ENCODE measurements at places on chromosomes 7 and 10.

- DNase-seq, result no peak
Observed at GRCh38 chr10:86313621-86314041, 53.0 kb downstream of the GRID1 start.

- DNase-seq, result no peak
Observed at GRCh38 chr7:130882396-130882795, 148.4 kb upstream of the KLF14 start.

DNA sequence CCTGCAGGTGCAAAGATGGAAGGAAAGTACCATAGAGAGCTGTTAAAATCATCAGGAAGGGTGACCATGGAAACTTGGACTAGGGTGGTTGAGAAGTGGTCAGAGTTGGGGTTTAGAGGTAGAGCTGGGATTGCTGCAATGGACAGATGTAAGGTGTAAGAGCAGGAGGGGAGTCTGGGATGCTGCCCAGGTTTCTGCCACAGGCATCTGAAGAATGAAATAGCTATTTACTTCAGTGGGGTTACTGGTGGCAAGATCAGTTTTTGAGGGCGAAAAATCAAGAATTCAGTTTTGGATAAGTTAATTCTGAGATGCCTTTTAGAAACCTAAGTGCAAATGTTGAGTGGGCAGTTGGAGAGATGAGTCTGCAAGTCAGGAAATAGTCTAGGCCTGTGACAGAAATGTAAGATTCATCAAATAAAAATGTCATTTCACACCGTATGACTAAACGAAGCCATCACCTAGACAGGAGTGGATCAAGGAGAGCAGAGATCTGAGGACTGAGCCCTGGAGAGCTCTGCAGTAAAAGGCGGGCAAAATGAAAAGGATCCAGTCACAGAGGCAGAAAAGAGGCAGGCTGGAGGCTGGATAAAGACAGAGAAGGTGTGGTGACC lies 22.7 kb upstream of the TOMM7 start:
- no peak for DNase-seq

DNA sequence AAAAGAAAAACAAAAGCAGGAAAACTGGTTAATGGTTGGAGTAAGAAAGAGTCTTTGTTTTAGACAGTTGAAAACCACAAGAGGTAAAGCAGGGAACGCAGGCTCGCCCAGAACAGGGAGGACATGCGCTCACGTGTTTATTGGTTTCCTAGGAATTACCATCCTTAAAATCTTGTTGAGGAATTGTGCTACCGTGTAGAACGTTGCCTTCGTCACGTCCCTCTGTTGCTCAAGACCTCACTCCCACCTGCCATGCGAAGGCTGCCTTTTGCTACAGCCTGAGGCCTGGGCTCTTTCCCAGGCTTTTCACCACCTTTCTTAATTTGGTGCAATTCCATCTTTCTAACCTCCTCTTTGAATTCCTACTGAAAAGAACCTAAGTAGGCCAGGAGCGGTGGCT lies 61.6 kb upstream of the CAMK1D start:
- DNase-seq, result no peak

DNA sequence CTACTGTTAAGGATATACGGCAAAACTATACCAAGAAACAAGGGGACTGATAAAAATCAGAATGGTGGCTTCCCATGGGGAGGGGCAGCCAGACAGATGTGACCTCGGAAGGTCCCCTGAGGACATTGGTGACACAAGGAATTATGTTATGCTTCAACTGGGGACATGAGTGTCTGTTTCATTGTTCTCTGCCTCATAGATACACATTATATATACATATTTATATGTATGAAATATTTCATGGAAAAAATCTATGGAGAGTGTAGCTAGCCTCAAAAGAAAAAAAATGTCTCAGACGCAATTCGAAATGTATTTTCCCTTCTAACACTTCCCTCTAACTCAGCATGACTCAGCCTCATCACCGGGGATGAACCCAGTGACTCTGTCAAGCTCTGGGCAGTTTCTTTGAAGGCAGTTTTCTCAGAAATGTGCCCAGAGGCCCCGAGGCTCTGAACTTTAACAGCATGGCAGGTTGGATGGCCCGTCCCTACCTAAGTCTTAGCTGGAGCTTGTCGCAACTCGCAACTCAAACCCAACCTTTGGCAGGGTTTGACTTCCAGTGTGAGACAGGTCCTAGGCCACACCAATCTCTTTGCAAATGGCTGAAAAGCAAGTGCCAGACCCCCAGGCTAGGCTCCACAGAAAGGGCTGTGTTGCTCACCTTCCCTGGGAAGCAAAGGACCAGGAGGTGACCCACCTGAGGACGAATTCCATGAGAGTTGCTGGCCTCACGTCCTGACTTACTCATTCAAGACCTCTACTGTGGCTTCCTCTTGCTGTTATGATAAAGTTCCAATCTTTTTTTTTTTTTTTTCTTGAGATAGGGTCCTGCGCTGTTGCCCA lies 86.9 kb downstream of the CARD11 start:
- DNase-seq, result peak; percentile 46

DNA sequence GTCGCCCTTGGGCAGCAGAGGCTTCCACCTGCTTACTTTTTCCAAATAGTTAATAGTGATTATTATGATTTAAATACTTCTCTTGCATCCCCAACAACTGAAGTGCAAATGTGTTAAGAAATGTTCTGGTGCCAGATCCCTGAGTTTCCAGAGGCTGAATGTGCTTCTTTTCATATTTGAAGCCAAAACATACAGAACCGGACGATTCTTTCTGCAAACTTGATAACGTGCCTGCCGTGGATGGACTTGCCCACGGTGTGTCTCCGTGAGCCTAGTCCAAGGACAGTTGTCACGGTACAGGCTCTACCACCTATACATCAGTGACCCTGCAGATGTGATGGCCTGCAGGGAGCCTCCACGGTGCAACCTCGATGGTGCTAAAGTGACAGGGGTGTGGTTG lies 198.6 kb upstream of the LYZL2 start:
- DNase-seq, result no peak

DNA sequence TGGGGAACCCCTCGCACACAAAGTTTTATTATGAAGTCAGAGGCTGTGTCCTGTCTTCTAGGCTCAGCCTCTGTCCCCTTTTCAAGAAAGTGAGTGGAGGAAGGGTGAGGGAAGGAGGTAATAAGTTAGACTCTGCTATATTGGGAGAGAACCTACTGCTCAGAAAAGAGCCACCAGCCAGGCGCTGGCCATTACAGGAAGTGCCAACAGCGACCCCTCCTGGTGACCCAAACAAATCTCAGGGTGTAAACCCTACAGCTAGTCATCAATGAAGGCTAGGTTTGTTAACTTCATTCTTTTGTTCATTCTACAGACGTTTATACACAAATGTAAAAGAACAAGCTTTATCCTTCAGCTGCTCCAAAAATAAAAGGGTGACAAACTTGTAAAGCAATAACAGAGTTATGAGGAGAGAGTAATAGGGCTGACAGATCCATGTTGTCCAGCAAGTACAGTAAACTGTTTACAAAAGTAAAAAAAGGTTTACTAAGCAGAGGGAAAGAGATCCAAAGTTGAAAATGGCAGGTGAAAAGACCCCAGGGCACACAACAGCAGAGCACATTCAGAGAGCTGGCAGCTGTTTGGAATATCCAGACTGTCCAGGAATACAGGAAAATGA lies 82.7 kb downstream of the FAM204A start:
- no peak for DNase-seq

GRCh38 chr7:68984306-68984705 lies 614.0 kb upstream of the AUTS2 start:
- no peak for DNase-seq

GRCh38 chr10:11530806-11531205 lies 80.6 kb downstream of the USP6NL start:
- DNase-seq, result no peak

DNA sequence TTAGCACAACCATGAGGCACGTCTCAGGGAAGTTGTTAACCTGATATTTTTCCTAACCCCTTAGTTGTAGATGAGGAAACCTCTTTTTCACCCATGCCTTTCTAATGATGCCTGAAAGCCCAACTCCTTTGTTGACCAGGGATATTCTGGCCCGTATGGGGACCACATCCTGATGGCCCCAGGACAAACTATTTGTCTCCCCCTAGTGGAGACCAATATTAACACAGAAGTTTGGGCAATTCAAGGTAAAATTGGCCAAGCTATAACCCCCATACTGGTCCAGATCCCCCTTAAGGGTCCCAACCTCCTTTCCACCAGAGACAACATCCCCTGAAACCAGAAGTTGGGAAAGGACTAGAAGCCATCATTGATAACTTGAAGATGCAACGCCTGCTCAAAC lies 893.3 kb downstream of the SORCS1 start:
- no peak for DNase-seq

- no peak for DNase-seq
Observed at GRCh38 chr10:131667561-131667960, 233.2 kb upstream of the PPP2R2D start.

DNA sequence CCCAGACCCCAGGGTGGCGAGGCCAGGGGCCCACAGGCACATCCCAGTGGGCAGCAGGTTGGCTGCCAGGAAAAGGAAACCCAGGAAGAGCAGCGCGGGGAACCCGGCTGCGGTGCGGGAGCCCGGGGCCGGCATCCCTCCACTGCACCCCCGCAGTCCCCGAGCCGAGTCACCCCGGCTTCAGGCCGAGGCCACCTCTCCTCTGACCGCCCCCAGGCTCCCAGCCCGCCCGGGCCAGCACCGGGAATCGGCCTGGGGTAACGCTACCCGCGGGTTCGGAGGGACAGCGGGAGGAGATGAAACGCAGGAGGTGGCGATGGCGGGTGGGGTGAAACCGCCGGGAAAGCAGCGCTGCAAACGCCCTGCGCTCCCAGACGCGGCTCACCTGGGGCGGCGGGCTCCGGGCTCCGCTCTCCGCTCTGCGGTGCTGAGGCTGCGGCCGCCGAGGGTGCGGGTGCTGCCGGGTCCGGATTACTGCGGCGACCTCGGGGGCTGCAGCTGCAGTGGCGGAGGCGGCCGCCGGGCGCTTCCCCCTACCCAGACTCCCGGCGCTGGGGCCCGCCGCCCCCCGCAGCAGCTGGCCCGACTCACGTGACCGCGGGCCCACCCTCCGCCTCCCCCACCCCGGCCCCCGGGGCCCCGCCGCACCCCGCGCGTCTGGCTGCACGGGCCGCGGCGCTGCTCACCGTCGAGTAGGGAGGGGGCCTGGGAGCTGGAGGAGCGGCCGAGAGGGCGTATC lies at the start of gene SCRN1:
Gene SCRN1, minus strand, starts transcription at position 545 of the 739 bp plus-strand sequence. CDS start 20,734 bp downstream, outside the sequence.
- peak; percentile 39 for DNase-seq

DNA sequence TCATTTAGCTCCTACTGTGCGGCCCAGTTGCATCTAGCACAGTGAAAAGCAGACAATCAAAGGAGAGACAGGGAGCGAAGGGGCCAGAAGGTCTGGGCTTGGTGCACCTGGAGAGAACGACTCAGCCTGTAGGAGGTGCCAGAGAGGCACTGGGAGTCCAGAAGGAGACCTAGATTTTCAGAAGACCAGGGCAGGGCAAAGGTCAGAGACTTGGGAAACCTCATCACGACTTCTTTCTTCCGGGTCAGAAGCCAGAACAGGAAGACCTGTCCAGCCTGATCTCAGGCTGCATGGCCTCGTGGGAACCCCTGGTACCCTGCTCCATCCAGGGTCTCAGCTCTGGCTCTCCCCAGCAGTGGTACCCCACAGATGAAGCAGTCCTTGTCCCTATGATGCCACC lies 5.2 kb downstream of the AGAP3 start:
- DNase-seq, result peak; percentile 26

GRCh38 chr10:132805599-132805998 lies 19.7 kb upstream of the NKX6-2 start:
- DNase-seq, result no peak

DNA sequence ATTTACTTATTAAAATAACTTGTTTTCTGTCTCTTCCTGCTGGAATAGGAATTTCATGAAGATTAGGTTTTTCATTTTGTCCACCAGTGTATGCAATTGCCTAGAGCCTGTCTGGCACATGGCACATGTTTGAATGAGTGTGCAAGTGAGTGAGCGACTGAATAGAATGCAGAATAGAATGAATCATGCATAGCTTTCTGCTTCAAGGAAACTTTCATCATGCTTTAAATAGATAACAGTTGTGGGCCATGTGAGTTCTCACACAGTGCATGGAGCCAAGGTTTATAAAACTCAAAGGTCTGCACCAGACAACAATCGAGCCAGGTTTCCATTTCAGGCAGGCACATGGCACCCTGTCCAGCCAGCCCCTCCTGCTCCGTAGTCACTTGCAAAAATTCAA lies 74.2 kb upstream of the HECW1 start:
- DNase-seq, result no peak

GRCh38 chr7:17357952-17358351 lies 59.5 kb downstream of the AHR start:
- no peak for DNase-seq

GRCh38 chr7:75739796-75740672 lies 1.3 kb upstream of the HIP1 start:
- no peak for DNase-seq

- no peak for DNase-seq
Observed at GRCh38 chr7:96402913-96403312, 81.0 kb upstream of the SLC25A13 start.

DNA sequence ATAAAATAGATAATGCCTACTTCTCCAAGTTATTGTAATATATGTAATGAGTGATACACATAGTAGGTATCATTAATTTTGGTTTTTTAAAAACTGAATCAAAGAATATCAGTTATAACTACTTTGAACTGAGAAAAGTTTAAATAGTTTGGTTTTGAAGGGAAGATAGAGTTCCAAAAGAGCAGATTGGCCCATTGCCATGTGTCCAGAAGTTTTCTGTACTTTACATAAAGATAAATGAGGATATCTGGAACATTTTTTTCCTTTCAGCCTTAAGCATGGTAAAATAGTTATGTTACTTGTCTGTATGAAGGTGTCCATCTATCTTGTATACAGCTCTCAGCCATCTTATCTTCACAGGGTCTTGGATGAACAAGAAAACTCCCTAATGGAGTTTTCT lies 97.9 kb upstream of the MXI1 start:
- DNase-seq, result no peak

DNA sequence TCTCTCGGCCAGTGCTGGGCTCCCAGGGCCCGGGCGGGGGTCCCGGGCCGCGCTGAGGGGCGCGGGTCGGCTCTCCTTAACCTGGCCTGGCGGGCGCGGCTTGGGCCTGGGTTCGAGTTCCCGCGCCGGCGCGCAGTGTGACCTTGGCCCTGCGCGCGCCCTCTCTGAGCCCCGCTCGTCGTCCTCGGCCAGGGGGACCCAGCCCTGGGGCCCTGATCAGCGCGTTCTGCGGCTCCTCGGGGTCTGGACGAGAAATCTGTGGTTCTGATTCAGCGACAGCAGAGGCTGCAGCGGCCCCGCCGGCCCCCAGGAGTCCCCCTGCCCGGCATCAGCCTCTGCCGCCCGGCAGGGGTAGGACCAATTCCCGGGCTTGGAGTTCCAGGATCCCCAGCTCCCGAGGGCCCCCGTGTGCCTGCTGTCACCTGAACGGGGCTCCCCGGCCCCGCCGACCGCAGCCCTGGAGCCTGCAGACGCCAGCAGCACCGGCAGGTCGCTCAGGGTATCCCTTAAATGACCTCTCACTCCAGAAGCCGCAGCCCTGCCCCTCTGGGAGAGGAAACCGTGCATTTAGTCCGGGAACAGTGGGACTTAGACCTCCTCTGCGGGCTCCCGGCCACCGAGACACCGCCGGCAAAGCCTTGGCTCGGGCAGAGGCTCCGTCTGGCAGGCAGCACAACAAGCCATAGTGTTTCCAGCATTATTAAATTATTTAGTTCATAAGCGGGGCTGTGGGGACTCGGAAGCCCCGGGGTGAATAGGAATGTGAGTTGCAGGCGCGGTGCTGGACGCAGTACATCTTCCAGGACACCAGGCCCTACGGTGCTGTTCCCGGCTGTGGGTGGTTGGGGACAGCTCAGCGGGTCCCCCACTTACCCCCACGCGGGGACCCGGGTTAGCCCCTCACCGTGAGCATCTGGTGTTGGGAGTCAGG lies 572 bp downstream of the CHST12 start:
- DNase-seq, result peak; percentile 42

- no peak for DNase-seq
Observed at GRCh38 chr7:74289659-74290552, 699 bp downstream of the CLIP2 start.
